ENCODE measurements at places on chromosomes 16 and 17.

- no peak for DNase-seq
Measured at GRCh38 chr17:76137001-76137350, 4.1 kb downstream of the FOXJ1 start.

- DNase-seq: peak; percentile 99
Measured at GRCh38 chr16:11639925-11640899, 28.0 kb upstream of the SNN start.

GRCh38 chr16:54475019-54475601 is 188.5 kb upstream of the IRX3 start:
- no peak for DNase-seq

DNA sequence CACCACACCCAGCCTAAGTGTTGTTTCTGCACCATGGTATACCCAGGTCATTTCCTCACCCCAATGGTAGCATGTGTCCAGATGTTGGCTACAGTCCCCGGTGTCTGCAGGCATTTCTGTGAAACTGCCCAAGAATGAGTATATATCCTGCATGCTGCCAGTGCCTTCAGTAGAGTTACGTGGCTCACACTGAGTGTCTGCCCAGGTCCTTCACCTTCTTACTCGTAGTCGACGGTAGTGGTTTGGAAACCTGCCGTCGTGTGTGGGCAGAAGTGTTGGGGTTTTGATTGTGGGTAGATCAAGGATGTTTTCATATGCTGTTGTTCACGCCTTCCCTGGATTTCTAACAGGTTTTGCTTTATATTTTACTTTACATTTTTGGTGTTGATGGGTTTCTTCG is 16.8 kb downstream of the TCF25 start:
- no peak for DNase-seq

DNA sequence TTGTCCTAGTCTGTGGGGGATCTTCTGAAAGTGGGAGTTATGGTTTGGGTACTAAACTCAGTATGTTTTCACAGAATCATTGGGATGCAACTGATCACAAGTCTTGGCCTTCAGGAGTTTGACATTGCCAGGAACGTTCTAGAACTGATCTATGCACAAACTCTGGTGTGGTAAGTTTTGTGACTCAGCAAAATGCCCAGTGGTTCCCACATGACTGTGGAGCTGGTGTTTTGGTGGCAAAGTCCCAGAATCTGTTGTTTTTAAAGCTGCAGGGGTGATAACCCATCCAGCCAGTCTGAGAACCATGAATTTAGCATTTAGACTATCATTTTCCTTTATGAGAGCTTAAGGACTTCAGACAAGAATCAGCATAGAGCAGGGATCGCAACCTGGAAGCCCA is 40.6 kb downstream of the GDE1 start:
- no peak for DNase-seq

GRCh38 chr16:75702242-75702641 is 981 bp upstream of the DUXB start:
- DNase-seq: no peak

- DNase-seq: no peak
Measured at GRCh38 chr17:57735230-57735629, 9.9 kb downstream of the CCDC182 start.

DNA sequence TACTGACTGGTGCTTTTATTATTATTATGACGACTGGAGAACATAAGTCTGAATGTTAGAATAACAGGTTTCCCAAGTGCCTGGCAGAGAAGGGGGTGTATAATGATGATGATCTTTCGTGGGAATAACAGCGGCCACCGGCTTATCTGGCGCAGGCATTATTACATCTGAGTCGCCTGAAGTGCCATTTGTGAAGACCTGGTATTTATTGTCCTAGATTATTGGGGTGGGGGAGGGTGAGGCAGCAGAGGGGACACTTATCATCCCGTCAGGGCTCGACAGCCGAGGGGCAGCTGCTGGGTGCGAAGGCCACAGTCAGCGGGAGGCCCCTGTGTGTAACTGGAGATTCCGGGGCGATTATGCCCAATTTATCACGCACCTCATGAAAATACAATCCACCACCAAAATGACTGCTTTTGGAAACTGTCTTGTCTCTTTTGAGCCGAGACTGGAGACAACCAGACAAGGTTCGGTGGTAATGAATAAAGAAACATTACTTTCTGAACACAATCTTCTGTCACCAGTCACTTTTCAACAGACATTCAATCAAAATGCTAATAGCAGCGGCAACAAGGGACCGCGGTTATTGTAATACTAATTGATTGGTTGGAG is 199.3 kb downstream of the CCDC182 start:
- DNase-seq: no peak

DNA sequence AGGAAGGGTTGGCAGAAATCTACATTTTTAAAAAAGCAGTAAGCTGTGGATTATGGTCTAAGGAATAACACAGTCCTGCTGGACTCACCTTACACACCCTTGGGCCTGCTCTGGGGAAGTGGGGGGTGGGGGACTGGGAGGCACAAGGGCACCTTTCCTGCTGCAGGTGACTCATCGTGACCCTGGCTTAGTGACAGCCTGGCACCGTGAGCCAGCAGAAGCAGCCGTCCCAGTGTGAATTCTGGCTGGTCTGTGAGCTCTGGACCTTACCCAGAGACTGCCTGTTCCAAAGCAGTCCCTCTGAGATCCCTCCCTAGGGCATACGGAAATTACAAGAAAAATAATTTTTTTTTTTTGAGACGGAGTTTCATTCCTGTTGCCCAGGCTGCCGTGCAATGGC is 4.2 kb upstream of the CRK start:
- peak; percentile 58 for DNase-seq

- DNase-seq: peak; percentile 17
Measured at GRCh38 chr16:75420987-75421819, 12.1 kb downstream of the CFDP1 start.

DNA sequence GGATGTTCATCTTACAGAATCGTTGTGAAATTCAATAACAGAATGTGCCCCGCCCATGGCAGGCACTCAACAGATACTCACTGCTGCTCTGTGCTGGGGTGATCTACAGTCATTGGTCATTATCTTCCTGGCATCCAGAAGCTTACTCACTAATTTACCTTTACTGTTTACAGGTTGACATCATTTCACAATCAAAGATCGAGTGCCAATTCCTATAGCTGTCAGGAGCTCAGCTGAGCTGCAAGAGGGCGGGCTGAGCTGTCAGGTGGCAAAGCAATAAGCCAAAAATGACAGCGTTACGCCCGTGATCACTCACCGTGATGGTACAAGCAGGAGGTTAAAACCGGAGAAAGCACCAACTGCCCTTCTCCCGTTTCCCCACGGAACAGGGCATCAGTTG is 51.2 kb downstream of the LITAF start:
- DNase-seq: no peak

DNA sequence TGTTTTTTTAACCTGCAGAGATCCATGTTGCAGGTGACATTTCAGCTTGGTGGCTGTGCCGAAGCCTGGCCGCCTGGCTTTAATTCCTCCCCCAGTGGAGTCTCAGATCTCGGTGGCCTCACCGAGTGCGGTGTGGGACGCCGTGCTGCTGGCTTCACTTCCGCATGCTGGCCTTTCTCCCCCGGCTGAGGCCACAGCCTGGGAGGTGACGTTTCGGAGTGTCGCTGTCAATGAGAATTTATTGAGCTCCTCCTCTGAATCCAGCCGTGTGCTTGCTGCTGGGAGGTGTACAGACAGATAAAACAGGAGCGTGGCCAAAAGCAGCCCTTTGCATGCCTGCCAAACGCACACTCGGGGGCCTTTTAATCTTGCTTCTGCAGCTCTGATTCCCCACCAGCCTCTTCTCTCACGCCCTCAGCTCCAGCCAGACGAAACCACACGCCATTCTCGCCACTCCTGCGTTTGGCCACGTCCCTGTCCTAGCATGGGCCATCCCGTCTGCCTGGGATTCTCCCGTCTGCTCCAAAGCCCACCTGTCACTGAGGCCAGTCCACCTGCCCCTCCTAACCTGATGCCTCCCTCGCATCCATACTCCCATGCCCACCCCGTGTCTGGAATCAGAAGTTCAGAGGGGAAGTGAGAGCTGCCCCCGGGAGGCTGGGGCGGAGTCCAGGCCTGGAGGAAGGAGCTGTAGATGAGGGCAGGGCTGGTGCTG is 3.6 kb downstream of the GSE1 start:
- DNase-seq: no peak

DNA sequence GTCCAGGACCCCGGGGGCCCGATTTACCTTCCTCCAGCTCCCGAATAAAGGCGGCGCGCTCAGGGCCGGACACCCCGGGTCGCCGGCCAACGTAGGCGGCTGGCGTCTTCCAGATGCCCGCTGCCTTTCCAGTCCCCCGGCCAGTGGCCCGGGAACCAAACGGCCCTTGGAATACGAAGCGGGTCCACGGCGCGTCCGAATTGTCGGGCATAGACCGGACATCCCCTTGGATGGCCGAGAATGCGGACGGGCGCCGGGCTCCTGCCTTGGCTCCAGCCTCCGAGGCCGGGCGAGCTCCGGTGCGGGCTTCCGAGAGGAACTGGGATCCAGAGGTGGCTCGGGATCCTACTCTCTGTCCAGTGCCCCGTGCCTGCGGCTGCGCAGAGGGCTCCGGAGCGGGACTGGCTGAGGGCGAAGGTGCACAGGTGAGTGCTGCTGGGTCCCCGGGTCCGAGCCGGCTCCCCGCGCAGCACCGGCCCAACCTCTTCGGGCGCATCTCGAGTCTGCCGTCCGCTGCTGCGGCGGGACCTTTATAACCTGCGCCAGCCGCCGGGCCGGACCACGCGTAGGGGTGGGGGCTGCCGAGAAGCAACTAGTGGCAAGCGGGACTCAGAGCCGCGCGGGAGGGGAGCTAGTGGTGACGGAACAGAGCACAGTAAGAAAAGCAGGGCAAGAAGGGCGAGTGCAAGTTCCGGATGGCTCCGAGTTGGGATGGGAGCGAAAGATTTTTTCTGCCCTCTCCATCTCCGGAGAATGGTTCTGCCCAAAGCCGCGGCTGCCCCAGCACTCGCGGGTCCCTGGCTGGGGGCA is at the start of gene HAP1:
Gene HAP1 (minus strand): TSS at position 505 of the 810 bp plus-strand sequence. CDS start 9 bp downstream, at position 496.
- DNase-seq: peak; percentile 10

GRCh38 chr17:28174352-28175046 is 132.0 kb downstream of the NLK start:
- DNase-seq: no peak

DNA sequence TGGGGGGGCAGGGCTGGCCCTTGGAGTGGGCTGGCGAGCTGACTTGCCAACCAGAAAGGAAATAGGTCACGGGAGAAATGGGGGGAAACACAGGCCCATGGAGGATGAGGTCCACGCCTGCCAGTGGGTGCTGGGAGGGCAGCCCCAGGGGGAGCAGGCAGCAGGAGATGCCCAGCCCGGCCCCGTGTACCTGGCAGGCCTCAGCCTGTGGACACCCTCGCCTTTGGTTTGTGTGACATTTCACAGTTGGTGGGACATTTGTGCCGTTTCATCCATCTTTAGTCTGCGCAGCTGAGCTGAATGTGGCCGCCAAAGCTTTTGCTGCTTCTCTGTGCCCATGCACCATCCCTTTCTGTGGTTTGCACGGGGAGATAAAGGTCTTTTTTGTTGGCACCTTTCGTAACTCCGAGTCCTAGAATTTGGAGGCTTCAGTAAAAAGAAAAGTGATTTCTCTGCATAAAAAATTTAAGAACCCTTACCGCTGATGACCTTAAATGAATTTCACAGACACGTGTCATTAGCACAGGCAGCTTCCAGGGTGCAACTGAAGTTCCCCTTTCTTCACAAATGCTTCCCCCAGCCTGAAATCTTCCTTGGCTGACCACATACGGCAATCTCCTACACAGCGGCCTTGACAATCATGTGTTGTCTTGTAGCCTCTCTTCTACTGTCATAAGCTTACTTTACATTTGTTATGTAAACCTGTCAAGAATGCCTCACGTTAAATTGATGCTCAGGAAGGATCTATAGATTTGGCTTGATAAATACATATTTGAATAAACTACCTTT is 193.6 kb downstream of the RPTOR start:
- no peak for DNase-seq

DNA sequence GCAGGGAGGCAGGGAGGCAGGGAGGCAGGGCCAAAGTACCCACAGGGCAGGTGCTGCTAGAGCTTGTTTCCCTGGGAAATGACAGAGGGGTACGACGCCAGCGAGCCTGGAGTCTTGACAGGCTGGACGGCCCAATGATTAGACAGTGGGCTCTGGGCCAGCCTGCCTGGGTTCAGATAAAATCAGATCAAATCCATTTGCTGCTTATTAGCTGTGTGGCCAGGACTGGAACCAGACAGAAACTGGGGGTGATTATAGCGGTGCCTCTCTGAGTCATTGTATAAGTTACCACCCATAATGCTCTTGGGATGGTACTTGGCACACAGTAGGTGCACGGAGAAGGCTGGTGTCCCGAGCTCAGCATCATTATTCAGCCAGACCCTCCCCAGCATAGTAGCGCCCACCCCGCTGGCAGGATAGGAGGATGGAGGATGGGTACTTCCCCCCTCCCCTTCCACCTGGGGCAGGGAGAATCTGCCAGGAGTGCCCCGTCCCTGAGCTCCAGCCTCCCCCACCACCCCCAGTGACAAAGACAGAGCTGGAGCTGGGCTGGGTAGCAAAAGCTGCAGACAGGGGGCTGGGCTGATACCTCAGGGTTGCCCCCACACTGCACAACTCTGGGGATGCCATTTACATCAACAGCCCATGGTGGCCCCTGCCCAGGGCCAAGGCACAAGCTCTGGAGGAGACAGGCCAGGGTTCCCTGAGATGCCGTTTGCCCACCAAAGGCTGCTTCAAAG is 77.6 kb upstream of the TNRC6C start:
- no peak for DNase-seq

- no peak for DNase-seq
Measured at GRCh38 chr17:52233632-52234031, 75.1 kb upstream of the CA10 start.

DNA sequence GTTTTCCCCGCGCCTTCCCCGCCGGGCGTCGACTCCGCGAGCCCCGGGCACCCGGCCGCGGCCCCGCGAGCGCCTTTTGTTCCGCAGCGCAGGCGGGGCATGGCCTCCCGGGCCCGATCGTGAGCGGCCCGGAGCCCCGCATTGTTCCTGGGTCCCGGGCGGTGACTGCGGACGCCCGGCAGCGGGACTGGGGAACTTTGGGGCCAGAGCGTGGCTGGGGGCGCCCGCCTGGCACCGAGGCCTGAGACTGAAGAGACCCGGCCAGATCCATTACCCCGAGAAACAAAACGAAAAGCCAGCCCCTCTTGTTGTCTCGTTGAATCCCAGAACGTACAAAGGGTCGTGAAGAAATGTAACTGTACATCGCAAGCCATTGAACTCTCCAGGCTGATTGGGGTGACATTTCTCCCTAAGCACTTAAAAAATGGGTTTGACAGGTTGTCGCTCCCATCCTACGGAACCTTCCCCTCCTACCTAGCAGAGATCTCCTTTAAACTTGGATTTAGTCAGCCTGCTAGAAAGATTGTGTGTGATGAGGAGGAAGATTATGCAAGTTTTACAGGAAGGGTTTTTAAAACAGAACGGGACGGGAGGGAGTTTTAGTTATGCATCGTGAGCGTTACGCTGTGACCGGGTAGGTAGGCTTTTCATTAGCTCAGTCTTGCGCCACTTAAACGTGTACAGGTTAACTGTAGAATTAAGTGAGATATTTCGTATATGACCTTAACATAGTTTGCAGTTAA is 825 bp downstream of the METTL9 start:
- DNase-seq: peak; percentile 22

GRCh38 chr16:6892966-6893365 is 439.7 kb upstream of the RBFOX1 start:
- no peak for DNase-seq

- no peak for DNase-seq
Measured at GRCh38 chr16:30950516-30951065, 1.7 kb downstream of the ORAI3 start.

- no peak for DNase-seq
Measured at GRCh38 chr16:16828913-16829398, 450.0 kb downstream of the NPIPA7 start.

- no peak for DNase-seq
Measured at GRCh38 chr16:74053826-74054225, 242.8 kb upstream of the PSMD7 start.
